ENCODE measurements at places on chromosomes 11 and 22.

DNA sequence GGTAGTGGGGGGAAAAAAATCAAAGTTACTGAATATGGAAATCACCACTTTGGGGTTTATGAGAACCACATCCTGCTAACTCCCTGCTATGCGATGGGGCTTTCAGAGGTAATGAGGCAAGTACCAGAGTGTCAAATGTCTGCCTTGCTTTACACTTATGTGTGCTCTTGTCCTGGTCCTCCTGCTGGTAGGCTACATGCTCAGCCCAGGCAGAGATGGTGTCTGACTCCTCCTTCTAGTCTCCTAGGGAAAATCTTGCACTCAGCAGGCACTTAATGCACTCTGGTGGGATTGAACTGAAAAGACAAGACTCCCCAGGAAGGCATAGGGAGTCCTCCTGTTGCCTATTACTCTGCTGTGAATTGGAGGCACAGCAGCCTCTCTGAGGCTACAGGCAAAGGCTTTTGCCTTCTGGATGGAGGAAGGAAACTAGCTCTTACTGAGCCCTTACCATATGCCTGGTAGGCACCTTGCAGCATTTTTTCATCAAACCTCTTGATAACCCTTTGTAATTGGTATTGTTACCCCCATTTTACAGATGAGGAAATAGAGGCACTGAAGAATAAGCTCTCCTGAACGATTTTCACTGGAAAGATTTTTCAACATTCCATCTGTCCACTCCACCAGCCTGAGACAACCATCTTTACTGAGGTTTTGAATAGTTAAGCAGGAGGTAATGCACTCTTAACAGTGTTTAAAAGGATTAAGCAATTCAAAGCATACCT is 132.1 kb upstream of the PAX6 start:
- no peak for DNase-seq

DNA sequence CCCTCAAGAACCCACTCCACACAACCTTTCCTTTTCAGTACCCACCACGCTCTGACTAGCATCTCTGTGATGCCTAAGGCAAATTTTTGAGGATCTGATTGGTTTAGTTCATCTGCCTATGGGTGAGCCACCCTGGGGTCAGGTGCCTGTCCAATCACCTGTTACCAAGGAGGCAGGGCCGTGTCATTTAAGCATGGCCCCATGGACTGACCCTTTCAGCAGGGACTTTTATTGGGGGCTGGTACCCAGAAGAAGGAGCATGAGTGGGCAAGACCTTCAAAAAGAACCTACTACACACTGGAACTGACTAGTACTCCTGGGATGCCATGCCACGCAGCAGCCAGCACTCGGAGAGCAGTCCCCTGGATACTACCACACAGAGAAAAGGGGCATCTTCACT is 28.4 kb downstream of the C11orf91 start:
- DNase-seq = no peak

DNA sequence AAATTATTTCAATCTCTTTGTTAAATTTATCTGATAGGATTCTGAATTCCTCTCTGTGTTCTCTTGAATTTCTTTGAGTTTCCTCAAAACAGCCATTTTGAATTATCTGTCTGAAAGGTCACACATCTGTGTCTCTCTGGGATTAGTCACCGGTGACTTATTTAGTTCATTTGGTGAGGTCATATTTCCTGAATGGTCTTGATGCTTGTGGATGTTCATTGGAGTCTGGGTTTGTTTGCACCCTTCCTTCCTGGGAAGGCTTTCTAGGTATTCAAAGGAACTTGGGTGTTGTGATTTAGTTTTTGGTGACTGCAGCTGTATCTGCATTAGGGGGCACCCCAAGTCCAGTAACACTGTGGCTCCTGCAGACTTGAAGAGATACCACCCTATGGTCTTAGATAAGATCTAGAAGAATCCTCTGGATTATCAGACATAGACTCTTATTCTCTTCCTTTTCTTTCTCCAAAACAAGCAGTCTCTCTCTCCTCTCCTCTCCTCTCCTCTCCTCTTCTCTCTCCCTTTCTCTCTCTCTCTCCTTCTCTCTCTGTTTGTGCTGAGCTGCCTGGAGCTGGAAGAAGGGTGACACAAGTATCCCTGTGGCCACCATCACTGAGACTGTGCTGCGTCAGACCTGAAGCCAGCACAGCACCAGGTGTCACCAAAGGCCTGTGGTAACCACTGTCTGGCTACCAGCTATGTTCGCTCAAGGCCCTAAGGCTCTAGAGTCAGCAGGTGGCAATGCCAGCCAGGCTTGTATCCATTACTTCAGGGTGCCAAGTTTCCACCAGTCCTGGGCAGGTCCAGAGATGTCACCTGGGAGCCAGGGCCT is 3.3 kb upstream of the HEPN1 start:
- DNase-seq = no peak

- DNase-seq = no peak
These were observed 1021.4 kb downstream of the BRD1 start for GRCh38 chr22:48806227-48806781.

Measured in mesothelial cell of epicardium (in vitro differentiated cells).